ENCODE measurements at places on chromosomes 1 and 21. TPM values are rescaled to one million over a fixed set of nuclear protein-coding genes. Genes with fewer than 3 reads are reported as not detected.

The KIRREL1 gene
- total RNA-seq = 55.5 TPM

- DNase-seq = no peak
Observed at GRCh38 chr1:246078888-246079252, 428.2 kb downstream of the SMYD3 start.

DNA sequence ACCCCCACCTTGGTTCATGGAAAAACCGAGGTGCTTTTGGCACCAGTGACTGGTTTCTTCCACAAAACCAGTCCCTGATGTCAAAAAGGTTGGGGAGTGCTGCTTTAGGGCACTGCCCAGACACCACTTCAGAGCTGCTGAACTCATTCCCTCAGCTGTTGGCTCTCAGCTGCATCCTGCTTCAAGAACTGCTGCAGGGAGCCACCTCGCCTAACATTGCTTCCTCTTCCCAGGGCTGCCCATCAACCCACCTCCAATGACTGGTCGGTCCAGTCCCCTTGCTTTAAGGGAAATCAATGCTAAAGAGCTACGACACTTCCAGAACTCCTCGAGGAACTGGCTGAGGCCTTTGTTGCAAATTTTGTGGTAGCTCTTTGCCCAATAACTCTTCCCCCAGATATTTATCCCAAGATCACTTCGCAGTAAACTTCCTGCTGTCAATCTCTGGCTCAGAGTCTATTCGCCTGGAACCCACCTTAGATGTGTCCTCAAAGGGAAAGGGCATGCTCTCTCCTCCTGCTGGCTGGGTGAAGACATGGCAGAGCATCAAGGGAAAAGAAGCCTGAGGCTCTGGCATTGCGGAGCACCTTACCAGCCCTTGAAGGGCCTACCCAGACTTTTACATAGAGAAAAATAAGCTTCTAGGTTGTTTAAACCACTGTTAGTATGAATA, 29.0 kb downstream of the C1orf52 start:
- no peak for DNase-seq

DNA sequence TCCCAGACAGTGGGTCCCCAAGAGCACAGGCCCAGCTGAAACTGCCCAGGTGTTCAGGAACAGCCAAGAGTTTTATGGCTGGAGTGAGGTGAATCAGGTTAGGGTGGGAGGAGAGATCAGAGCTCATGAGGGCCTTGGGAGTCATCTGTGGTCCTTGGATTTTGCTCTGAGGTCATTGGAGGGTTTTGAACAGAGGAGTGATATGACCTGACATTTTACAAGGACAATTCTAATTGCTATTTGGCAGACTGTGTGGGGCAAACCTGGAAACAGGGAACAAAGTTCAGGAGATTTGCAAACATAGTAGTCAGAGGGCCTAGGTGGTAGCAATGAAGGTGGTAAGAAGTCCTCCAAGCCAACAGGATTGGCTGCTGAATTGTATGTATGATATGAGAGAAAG, 31.1 kb upstream of the LRRN2 start:
- DNase-seq = no peak

GRCh38 chr1:185297982-185298381, 19.1 kb downstream of the IVNS1ABP start:
- no peak for DNase-seq

- no peak for DNase-seq
Observed at GRCh38 chr1:168960595-168960994, 145.9 kb upstream of the ATP1B1 start.

Data from breast epithelium (tissue), 4 donors.